ENCODE measurements at places on chromosomes 16 and 17.

DNA sequence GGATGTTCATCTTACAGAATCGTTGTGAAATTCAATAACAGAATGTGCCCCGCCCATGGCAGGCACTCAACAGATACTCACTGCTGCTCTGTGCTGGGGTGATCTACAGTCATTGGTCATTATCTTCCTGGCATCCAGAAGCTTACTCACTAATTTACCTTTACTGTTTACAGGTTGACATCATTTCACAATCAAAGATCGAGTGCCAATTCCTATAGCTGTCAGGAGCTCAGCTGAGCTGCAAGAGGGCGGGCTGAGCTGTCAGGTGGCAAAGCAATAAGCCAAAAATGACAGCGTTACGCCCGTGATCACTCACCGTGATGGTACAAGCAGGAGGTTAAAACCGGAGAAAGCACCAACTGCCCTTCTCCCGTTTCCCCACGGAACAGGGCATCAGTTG is 51.2 kb downstream of the LITAF start:
- DNase-seq = no peak

DNA sequence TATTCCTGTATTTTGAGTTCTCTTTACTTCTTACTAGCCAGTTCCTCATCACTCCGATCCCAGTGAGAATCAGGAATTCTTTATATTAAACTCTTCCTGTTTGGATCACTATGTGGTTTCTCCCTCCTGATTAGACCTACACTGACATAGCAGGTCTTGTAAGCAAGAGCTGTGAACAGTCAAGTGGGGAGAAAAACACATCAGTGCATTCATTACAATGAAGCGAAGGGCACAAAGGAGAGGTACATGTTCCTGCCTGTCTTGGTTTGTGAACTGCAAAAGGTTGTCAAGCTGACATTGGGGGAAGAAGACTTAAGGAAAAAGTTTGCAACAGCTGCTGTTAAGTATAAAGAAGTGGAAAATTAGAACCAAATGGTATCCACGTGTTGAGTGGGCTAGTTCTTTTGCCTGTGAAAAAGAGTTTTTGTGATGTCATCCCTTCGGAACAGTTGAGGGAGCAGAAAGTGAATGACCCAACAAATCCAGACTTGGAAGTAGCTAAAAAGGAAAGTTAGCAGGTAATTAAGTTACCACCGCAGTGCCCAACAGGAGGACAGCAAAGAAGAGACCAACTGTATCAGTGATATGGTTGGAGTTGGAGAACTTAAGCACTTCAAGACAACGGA is 23.0 kb upstream of the TRIM25 start:
- DNase-seq = no peak

- no peak for DNase-seq
These were observed 166.4 kb downstream of the C16orf95 start for GRCh38 chr16:87150681-87151280.

DNA sequence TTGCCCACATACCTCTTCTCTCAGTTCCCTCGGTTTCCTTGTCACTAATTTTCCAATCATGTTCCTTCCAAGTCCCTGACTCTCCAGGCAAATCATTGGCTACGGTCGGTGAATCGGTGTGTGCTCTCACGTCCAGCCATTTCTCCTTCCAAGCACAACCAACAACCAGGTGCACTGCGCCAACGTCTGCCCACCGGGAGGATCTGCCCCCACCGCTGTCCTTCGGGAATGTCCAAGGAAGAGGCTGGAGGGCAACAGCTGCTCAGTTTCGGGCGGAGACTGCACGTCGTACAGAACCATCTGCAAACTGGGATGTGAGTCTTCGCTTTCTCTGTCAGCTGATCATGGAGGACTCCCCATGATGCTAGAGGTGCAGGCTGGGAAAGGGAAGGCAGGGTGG is 8.4 kb upstream of the NXN start:
- DNase-seq = no peak

DNA sequence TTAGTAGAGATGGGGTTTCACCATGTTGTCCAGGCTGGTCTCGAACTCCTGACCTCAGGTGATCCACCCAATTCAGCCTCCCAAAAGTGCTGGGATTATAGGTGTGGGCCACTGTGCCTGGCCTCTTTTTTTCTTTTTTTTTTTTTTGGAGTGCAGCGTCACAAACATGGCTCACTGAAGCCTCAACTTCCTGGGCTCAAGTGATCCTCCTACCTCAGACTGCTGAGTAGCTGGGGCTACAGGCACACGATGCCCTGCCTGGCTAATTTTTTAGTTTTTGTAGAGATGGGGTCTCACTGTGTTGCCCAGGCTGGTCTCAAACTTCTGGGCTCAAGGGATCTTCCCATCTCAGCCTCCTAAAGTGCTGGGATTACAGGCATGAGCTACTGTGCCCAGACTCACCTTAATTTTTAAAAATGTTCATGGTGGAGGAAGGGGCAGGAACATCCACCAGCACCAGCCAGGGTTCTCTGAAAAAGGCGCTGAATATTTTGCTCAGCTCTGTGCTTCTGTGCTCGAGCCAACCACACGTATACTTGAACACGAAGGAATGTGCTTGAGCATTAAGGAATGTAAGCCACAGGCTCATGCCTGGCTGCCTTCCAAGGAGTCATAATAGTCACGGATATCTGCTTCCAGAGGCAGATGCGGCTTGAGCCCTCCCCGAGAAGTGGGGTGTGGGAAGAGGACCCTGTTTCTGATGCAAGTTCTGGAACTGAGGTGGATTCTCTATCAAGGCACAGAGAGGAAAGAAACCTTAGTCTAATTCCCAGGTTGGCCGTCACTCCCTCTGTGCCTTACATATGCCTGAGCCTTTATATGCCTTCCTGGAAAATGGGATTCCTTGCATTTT is 65.5 kb upstream of the CREBBP start:
- DNase-seq = peak; percentile 41

DNA sequence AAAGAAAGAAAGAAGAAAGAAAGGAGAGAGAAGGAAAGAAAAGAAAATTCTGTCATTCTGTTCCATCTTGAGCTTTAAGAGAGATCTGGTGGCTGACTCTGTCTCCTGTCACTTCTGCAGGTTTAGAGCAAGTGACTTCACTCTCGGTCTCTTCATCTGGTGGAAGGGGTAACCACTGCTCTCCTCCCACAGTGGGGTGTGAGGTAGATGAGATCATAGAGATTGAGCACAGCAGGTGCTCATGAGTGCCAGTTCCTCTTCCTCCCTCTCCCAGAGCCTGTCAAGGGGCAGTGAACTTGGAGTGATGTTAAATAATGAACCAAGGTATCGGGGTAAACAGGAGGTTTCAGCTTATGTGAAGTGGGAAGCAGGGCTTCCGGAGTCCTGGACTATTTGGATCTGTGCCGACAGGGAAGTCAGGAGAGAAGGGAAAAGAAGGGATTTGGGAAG is 47.7 kb downstream of the BEAN1 start:
- peak; percentile 48 for DNase-seq

GRCh38 chr17:69567130-69567529 is 152.6 kb downstream of the MAP2K6 start:
- peak; percentile 64 for DNase-seq

DNA sequence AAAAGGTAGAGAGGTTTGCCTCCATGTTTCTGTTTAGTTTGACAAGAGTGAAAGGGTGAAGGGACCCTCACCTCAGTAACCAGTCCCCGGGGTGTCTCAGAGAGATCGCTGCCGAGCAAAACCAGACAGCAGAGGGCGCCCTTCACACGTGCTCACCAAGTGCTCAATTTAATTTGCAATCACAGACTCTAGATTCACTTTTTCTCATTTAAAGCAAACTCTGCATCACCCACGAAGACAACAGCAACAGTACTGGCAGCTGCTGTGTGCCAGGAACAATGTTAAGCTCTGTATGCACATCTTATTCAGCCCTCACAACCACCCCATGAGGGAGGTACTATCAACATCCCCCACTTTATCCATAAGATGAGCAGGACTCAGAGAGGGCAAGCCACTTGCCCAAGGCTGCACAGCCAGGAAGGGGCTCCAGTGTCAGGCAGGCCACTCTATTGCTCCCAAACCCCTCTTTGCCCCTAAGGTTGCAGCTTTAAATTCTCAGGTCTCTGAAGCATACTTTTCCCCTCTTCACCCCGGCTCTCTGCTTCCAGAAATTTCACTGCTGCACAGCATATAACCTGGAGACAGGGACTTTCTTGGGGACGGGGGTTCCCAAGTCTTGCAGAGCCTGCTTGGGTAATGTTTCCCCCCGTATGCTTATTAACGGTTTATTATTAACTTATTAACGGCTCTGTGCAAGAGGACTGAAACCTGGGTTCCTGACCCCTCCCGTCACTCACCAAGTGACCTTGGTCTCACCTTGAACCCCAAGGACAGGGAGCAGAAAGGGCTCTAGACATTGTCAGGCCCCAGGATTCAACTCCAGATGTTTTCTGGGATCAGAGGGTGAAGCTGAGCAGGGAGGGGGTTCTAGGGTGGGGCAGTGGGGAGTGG is 70.9 kb downstream of the CNGB1 start:
- peak; percentile 91 for DNase-seq

DNA sequence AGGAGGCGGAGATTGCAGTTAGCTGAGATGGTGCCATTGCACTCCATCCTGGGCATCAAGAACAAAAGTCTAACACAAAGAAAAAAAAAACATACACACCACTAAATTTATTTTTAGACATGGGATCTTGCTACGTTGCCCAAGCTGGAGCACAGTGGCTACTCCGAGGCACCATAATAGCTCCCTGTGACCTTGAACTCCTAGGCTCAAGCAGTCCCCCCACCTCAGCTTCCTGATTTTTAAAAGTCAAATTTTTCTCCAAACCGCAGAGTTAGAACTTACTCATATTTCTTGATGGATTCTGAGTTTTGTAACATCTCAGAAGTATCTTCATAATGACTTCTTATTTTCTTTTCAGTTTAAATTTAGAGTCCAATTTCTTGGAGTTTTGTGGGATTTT is 3.4 kb downstream of the CMTM4 start:
- DNase-seq = no peak

DNA sequence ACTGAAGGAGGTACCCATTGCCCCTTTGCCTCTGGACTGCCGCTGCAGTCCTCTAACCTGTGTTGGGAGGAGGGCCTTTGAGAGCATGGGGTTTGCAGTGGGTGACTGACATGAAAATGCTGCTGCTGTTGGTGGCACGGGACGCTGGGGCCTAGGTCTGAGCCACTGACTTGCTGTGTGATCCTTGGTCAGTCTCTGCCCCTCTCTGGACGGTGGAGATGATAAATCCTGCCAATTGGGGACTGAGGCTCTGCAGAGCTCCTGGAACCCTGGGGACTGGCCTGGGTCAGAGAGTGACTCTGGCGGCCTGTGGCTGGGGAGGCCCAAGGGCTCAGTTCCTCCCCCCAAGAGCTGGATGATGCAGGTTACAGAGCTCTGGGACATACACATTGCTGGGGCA is 6.1 kb upstream of the PYDC1 start:
- DNase-seq = no peak

DNA sequence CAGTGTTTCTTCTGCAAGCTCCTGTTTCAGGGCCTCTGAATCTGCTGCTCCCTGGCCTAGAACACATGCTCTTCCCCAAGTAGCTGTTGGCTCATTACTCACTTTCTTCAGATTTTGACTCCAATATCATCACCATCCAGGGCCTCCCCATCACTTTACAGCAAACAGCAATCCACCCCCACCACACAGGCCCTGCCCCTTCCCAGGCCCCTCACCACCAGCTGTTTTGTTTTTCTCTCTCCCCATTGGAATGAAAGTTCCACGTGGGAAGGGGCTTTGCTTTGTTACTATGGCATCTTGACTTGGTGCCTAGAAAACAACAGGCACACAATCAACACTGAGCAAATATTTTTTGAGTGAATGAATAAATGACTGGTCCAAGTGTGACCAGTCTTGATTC is 4.0 kb downstream of the TMEM170A start:
- no peak for DNase-seq

DNA sequence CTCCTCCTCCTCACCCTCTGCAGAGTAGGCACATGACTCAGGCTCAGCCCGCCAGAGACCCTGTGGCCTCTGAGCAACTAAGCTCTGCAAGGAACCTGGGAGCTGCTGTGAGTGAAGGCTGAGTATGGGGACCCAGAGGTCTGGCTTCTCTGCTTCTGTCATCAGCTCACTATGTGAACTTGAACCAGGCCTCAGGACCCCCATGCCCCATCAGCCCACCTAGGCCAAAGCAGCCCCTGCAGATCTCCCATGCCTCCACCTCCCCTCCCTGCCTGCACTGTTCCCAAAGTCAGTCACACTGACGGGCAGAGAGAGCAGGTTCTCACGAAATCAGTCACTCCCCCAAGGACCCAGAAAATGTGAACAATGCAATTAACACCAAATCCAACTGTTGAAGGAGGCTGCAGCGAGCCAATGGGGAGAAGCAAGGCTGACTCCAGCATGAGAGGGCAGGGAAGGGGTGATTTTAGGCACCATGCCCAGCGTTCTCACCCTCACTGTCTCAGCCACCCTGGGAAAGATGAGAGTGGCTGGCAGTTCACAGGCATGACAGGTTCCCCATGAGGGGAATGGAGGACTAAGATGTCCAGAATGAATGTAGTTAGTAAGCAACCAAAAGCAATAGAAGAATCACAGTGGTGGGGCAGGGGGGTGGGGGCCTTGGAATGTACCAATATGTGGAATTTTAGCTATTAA is 60.6 kb downstream of the BEAN1 start:
- no peak for DNase-seq

- no peak for DNase-seq
These were observed 411.0 kb upstream of the CDH11 start for GRCh38 chr16:65532846-65533245.

- DNase-seq = no peak
These were observed 5.5 kb upstream of the CDT1 start for GRCh38 chr16:88798073-88798472.

DNA sequence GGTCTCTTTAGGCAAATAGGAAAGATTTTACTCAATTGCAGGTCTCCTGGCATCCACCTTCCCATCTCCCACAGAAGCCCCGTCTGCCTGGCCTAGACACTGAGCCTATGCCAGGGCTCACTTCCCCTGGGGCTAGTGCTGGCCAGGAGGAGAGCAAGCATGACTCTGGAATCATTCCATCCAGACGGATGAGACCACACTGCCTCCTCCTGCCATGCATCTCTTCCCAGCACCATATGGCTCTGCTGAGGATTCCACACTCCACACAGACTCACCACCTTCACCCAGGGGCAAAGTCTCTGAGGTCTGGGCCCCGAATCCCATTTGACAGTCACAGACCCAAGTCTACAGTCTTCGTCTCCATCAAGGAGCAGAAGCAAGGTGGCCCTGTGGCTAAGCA is 346.5 kb downstream of the C16orf95 start:
- no peak for DNase-seq

DNA sequence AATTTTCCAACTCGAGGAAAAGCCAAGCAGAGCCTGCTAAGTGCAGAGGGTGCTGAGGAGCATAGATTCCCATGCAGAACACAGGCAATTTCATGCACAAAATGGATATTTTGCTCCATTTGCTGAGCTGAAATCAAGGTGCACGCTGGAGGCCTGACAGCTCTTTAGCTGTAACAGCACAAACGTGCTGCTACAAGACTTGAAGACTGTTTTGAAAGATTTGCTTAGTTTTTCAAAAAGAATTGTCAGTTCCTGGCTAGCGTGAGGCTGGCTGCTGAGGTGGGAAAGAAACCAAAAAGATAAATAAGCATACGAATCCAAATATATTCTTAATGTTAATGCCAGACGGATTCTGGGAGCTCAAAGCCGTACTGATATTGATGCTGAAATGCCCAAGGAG is 309.0 kb upstream of the MAF start:
- no peak for DNase-seq

Measured in endodermal cell (in vitro differentiated cells).